Cerebellar cortex (tissue), 1 donor: ENCODE measurements at places on chromosomes 12 and 14.

- no peak for DNase-seq
Observed at GRCh38 chr12:9335867-9336266, 127.7 kb upstream of the PZP start.

DNA sequence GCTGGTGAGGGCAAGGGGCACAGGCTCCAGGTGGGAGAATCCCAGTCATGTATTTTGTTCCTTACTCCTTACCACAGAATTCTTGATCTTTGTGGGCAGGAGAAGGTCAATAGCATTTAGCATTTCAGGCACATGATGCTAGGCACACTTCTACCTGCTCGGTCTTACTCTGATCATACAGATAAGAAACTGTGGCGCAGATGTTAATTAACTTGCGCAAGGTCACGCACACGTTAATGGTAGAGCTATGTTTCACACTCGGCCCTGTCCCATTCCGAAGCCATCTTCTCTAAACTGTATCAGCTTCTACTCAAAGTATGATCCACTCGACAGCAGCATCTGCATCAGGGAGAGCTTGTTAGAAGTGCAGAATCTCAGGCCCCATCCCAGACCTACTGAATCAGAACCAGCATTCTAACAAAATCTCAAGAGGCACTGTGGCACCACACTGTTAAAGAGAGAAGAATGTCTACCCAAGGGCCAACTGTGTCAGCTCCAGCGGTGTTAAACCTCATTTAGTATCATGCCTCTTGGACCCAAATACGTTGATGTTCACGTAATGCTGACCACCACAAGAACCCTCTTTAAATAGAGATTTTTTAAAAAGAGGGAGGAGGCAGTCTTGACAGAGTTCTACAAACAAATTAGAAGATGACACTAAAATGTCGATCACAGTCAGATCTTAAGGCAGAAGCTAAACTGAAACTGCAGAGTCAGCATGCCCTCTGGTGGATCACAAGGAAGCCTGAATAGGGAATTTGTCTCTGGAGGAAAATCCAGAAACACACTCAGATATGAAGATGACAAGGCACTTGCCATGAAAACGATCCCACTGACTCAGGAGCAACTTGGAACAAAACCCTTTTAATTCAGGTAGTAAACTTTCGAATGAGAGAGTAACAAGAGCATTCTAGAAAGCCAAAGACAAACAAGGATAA, 7.3 kb downstream of the STXBP6 start:
- DNase-seq: peak; percentile 17

- peak; percentile 17 for DNase-seq
Observed at GRCh38 chr12:39966256-39966655, 139.6 kb downstream of the SLC2A13 start.

DNA sequence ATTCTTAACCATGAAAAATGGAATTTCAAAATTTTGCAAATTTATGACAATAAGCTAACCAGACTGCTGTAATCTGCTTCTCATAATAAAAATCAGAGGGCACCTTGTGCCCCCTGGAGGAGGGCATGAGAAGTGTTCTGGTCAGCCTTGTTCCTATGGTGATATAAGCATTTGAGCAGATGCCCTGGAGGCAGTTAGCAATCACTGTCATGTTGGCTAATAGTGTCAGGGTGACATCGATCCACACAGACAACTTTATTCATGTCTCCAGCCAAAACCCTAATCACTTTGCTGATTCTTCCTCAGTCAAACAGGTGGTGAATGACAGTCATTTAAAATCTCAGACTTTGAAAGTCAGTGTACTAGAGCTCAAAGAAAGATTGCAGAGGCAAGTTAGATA, 943.0 kb downstream of the GALC start:
- no peak for DNase-seq

- DNase-seq: no peak
Observed at GRCh38 chr12:127667131-127667685, 599.8 kb upstream of the TMEM132C start.

GRCh38 chr12:47214001-47214619, 134.4 kb upstream of the AMIGO2 start:
- no peak for DNase-seq

DNA sequence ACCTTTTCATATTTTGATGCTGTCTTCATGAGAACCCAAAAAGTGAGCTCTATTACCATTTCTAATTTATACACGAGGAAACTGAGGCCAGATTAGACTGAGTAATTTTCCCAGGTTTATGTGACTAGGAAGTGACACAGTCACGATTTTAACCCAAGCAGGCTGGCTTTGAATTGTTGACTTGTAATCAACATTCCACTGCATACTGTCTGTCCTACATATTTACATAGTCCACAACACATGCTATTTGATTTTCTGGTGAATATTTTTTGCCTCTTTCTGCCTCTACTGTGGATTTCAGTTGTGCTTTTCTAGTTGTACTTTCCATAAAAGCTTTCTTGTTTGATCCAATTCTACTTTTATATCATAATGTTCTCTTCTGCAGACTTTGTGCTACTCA, 8.2 kb downstream of the TAS2R7 start:
- DNase-seq: no peak

DNA sequence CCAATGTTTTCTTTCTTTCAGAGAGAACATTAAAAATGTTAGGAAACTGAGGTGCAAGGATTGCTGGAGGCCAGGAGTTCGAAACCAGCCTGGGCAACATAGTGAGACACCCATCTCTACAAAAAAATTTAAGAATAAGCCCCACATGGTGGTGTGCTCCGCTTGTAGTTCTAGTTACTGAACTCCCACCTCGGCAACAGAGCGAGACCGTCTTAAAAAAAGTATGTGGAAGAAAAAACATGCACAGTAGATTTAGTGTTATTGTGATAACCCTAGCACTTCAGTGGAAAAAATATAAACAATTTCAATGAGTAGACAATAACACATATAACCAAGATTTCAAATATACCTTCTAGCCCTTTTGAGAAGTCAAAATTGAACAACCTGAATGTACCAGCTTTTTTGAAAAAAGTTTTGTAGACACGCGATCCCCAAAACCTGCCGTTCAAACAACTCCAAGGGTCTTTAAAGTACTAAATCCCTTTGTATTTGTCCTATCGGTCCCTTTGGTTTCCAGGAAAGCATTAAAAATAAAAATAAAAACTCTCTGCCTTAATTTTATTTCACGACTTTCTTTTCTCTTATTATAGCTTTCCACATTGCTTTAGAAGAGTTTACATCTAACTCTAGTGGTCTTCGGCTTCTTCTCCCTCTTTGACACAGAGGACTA, 1.0 kb upstream of the ANO6 start:
- no peak for DNase-seq

DNA sequence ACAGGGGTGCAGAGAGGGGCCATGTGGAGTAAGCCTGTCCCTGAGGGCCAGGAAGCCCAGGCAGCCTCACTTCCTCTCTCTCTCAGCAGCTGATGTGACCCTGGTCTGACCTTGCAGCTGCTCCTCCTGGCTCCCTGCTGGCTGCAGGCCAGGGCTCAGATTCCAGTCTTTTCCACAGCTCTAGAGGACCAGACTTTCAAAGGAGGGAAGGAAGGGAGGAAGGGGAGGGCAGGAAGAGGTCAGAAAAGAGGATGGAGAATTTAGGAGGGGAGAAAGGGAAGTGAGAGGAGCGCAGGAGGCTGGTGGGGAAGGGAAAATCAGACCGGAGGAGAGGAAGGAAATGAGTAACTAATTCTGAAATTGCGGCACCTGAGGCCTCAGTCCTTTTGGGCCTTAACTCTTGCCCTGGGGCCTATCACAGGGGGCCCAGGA, 40.9 kb upstream of the VASH1 start:
- no peak for DNase-seq

DNA sequence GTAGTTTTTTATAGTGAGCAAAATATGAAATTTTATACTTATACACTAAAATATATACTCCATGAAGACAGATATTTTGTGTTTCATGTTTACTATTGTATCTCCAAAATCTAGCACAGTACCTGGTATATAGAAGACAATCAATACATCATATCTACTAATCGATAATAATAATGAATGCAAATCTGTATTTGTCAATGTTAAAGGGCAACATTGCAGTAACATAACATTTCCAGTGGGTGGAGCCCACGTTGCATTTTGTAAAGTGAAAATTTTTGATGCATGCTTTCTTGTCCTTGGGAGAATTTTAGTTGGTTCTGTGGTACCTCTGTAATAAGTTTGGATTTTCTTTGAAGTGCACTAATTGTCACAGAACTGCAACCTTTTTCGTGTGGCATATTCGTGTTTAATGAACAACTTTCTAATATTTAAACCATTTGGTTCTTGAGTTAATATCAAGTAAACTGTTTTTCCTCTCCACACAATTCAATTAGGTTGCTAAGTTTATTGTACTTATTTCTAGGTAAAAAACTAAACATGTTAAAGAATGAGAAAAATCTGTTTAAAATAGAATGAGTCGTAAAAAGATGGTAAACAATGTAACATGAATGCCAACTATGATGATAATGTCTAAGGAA, 47.4 kb downstream of the AVPR1A start:
- DNase-seq: peak; percentile 30

DNA sequence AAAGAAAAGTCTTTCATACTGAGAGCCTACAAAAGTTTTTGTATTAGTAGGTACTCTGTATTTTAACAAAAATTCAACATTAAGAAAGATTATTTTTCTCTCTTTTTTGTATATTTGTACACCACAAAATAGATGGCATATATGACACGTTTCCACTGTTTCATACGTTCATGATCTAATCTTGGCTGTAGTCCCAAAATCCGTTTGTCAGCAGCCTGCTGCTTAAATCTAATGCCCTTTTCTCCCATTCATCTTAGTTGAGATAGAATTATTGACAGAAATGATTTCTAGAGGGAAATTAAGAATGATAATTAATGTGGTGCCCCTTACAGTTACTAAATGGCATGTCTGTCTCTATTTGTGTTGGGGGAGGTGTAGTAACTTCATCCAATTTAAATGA, 140.7 kb upstream of the NOVA1 start:
- DNase-seq: no peak

- DNase-seq: peak; percentile 32
Observed at GRCh38 chr12:54759751-54760150, 94.6 kb upstream of the MUCL1 start.

DNA sequence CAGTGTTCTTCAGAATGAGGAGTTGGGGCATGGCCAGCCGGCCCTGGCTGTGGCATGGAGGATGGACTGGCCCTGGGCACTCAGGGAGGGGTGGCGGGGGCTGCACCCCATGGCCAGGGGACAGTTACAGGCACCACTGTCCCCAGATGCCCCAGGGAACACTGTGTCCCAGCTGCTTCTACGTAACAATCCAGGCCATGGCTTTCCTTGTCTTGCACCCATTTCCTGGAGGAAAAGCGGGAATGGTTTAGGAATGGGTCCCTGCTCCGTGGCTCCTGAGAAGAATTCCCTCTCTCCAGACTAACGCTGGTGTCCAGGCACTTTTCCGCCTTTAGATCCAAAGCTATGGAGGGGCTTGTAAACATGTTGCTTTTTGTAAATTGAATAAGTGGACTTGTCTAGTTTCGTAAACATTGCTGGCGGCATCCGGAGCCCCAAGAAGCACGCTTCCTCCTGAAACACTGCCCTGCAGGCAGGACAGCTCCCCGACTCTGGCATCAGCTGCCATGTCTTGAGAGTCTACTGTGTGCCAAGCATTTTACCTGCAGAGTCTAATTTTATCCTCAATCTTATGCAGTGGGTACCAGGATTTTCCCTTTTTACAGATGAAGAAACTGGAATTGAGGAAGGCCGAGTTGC, 238.3 kb downstream of the SLC41A2 start:
- no peak for DNase-seq

- DNase-seq: no peak
Observed at GRCh38 chr14:100535287-100536120, 51.7 kb downstream of the BEGAIN start.

DNA sequence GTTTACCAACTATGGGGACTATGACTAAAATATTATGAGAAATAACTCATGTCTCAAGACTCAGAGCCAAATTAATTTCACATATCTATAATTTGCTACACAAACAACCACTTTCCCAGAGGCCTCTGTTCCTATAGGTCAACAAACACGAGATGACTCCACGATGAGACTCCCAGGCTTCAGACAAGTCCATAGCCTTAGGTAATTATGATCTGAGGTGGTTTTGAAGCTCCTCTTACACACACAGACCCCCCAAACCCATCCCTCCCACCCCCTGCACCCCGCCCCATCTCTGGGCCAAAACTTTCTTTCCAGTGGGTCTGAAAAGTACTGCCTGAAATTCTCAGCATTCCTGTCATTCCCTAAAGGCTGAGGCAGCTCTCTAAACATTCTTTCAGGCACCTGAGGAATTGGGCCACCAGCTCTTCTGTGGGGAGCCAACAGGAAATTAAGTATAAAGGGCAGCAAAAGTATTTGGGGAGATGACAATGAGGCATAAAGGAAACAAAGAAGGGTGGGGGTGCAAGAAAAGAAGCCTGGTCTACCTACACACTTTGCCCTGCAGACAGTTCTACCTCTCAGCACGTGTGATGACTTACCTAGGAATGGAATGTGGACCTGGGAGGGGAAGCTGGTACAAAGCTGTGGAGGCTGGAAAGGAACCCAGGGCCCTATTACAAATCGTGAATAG, 143.6 kb downstream of the PAWR start:
- DNase-seq: peak; percentile 86

DNA sequence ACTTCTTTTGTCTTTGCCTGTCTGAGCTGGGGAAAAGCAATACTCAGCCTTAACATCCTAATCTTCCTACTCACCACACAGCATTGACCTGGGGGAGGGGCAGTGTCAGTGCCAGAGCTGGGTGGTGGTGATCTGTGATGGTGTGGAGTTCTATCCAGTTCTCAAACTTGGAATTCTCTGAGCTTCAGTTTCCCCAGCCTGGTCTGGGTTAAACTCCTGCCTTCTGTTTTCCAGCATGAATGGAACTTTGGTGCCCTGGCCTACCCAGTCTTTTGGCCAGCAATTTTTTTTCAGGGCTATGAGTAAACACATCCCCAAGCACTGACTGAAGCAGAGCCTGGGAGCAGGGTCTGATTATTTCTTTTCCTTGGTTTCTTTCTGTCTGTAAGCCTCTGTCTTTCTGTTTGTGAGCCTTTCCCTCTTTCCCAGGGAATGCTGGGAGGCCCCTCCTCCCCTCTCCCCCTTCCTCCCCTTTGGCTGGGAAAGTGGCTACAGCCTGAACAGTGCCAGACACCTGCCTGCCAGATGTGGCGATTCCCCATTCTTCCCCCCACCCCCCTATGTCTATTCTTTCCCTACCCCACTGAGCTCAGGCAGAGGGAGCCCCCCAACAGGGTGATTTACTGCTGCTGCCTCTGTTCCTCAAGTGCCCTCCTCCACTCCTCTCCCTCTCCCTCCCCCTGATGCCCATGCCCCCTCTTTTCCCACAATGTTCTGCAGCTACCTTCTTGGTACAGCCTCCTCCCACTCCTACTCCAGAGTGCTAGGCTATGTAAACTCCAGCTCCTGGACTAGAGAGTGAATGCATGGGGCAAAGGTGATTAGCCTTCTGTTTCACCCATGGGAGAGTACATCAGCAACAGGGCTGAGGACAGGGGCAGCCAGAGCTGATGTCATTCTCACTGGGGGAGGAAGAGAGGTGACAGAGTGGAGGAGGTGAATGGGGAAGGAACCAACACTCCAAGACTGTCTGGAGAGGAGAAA, 11.1 kb downstream of the GPR84 start:
- peak; percentile 63 for DNase-seq

GRCh38 chr14:47269756-47270492, 405.5 kb downstream of the MDGA2 start:
- no peak for DNase-seq
